ENCODE measurements at places on chromosomes 7 and 10.

DNA sequence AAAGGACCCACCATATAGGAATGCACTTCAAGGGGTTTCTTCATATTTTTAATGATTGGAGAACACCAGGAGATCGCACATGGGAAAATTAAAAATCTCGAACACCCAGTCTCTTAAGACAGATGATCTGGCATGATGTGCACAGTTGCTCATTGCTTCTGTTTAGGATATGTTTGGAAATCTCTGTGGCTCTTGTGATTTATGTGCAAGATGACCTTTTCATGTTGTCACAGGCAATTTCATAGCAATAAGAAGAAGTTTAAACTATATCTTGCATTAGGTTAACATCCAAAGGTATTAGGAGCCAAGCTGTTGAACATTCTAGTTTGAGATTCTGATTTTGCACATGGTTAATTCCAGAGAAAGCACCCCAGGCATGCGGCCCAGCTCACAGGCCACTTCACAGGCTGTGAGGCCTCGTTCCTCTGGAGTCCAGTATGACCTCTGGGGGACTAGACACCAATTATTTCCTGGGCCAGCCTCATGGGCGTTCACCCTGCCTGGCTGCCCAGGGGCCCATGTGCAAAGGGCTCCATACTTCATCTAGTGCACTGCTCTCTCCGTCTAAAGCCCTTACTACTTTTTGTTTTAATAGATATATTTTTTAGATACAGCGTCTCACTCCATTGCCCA, 28.4 kb downstream of the CAMK1D start:
- no peak for DNase-seq

GRCh38 chr10:125559210-125559609, 123.8 kb downstream of the TEX36 start:
- no peak for DNase-seq

DNA sequence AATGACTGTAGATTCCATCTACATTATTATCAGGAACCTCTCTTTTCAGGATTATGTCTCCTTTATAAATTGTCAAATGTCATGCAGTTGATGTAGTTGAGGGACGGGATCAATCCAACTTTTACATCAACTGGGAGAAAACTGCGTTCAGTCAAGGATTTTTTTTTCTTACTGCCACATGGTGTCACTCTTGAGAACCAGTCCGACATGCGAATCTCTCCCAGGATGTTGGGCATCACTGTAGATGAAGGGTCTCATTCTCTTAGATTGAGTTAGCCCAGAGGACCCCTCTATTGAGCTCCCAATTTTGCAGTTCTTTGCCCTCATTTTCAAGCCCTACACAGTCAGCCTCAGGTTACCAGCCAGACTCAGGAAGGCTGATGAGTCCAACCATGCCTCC, 120.3 kb upstream of the PTPRZ1 start:
- DNase-seq: peak; percentile 22

DNA sequence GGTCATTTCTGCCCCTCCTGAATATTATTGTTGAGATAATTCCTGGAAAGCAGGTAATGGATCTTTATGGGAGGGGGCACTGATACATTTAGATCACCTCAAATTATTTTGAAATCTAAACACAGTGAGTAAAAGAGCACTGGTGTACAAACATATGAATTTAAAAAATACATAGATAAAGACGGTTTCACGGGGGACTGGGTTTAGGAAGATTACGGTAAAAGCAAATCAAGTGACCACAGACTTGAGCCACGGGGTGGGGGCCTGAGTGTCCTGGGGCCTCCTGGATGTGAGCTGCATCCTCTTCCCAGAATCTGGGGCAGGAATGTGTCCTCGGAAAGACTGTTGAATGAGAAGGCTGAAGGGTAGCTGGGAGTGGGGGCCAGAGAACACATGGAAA, 219.1 kb upstream of the KLF6 start:
- DNase-seq: no peak

- DNase-seq: no peak
Measured at GRCh38 chr7:158329686-158330085, 257.9 kb downstream of the PTPRN2 start.

GRCh38 chr10:4650582-4650981, 175.4 kb upstream of the AKR1E2 start:
- no peak for DNase-seq

DNA sequence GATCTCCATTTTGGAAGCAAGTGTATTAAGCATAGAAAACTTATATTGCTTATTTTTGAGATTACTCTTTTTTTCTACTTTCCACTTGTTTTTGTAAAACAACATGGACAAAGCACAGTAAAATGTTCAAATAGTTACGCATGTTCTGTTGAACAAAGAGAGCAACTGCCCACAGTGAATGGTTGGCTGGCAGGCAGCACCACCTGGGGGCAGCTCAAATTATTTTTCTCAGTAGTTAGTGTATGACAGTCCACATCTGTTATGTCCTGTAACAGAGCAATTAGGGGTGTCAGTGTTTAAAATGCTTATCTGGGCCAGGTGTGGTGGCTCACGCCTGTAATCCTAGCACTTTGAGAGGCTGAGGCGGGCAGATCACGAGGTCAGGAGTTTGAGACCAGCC, 46.1 kb upstream of the CACUL1 start:
- DNase-seq: no peak

DNA sequence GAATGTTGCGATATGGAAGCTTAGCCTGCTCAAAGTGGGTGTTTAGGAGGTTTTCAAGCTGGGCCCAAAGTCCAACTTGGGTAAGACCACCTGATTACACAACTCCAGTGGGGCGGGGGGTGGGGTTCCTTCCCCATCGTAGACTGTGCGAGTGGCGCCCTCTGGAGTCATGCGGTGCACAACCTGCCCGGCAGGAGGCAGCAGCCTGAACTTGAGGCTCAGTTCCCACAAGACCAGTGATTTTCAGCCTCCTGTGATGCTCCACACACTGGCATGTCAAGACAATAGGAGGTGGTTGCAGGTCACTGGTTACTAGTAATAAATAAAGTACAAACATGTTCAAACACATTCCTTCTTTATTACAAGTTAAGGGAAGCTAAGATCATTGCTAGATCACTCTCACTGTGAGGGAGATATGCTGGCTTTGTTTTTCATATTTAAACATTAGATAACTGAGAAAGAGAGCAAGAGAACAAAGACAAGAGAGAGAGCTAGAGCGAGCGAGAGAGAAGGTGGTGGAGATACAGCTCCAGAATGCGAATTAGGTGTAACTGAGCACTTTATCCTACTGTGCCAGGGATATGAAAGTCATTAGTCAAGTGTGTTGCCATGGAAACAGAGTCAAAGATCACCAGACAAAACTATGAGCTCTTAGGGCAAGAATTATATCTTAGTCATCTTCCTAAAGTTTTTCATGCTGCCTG, 97.4 kb upstream of the BMPER start:
- peak; percentile 5 for DNase-seq

DNA sequence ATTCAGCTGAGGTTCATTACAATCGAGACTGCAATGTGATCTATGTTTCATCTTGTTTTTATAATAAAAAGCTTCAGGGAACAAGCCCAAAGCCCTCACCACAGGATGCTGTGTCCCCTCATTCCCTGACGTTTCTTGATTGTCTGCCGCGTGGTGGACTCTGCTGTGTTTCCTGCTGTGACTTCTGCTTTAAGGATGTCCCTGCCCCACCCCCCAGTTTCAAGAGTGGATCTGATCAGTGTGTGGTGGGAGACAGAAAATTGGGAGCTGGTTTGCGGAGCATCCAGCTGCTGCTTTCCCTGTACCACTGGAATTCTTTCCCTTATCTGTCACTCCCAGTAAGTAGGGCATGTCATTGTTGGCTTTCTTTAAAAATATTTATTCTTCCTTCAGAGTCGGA, 86.2 kb downstream of the CREM start:
- DNase-seq: no peak

Data from LoVo (cell line).